NCI-H345 (cell line): ENCODE measurements at places on chromosomes 16 and 17.

DNA sequence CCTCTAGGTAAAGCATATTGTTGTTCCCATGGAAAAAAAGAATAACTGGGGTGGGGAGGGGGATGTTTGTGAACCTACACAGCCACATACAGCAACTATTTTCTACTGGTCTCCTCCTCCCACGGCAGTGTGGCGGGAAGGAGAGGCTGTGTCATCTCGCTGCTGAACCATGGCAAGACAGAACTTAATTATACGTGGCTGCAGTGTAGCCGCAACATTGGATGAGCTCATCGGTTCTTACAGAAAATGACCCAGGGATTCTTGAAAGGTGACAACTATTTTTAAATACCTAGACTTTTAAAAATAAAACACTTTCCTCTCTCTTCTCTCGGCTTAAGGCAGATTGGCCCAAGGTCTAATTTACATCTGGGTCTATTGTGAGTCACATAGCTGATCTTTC is 19.8 kb upstream of the TEKT3 start:
- no peak for DNase-seq

DNA sequence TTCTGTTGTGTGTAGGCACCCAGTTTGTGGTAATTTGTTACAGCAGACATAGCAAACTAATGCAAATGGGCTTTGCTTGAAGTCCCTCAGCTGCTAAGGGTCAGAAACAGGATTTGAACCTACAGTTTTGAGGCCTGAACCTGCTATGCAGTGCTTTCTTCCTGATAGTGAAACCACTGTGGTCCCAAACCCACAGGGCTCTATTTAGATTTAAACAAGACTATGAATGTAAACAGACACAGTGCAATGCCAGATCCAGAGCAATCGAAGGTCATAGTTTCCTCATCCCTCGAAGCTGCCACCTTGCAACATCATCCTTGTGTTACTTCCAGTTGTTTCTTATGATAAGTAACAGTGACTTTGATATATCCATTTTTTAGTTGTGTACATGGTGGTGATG is 630.2 kb downstream of the WWOX start:
- no peak for DNase-seq

- no peak for DNase-seq
Measured at GRCh38 chr17:36598951-36599401, 2.4 kb upstream of the MRM1 start.

- peak; percentile 15 for DNase-seq
Measured at GRCh38 chr17:19264681-19265080, 27.5 kb downstream of the EPN2 start.

GRCh38 chr17:61376931-61377838 is 22.5 kb upstream of the TBX2 start:
- DNase-seq, result no peak

GRCh38 chr16:2424061-2425007 is 4.9 kb upstream of the CCNF start:
- no peak for DNase-seq

DNA sequence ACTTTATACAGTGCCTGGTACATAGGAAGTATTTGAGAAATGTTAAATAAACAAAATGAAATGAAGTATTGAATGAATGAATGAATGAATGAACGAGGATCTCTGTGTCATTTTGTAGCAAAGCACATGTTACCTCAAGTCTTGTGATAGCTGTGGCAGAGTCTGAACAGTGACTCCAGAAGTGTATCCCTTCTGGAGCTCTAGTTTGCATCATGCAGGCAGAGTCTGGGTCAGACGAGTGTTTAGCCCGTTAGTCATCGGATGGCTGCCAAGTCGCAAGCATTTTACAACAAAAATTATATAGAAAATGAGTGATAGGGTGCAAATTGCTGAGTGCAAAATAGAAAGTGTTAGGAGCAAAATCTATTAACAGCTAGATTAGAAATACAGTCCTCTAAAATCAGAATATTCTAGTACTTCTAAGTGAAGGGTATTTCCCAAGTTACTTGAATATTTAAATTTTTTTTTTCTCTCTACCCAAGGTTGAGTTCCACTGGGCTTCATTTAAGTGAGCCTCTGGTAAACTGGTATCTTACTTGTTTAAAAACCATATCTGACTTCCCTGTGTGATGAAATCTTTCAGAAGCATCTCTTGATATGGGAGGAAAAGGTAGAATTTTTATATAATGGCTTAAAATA is 113.3 kb downstream of the FTO start:
- no peak for DNase-seq

DNA sequence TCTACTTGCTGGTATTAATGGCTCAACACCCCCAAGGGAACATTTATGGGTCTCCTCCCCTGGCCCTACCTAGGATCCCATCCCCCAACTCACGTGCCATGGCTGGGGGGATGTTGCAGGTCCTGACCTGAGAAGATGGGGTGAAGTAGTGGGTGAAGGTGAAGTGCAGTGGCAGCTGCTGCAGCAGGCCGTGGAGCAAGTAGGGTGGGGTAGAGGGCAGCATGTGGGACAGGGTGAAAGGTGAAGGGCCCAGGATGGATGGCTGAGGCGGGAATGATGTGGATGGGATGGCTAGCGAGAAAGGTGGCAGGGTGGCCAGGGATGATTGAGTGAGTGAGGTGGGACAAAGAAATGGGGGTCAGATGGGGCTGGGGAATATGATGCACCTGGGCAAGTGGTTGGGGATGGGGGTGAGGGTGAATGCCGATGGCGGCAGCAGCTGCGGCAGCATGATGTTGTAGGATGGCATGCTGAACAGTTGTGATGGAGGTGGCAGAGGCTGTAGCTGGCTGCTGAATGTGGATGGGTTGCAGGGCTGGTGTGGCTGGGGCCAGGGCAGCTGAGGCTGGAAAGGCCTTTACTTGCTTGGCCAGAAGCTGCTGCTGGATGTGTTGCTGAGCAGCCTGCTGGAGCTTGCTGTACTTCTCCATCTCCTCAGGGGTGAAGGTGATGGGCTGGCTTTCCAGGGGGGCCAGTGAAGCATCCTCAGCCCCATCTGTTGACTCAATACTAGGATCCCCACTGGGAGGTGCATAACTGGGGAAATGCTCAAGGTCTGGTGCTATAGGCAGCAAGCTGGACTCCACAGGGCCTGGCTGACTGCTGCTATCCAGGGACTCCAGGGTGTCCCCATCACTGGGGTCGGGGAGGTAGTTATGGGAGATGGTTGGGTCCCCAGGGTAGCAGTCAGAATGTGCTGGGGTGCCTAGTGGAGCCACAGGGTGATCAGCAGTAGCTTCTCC is 8.3 kb upstream of the ITGA2B start:
- DNase-seq, result no peak

DNA sequence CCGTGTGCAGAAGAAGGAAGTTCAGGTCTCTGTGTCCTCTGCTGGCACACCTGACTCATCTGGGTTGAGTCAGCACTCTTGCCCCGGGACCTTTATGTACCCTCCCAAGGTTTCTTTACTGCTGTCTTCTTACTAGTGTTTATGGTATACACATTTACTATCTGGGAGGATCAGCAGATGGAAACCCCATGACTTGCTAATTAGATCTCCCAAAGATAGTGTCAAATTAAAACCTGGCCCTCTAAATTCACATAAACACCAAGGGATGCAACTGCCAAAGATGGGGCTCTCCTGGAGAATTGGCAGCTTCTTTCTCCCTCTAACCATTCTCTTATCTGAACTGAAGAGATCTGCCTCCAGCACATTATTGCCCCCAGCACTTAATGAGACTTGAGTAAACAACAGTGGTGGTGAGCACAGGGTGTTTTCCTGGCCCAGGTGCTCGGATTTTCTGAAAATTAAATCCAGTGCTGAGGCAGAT is 718.1 kb upstream of the SOX9 start:
- peak; percentile 51 for DNase-seq

DNA sequence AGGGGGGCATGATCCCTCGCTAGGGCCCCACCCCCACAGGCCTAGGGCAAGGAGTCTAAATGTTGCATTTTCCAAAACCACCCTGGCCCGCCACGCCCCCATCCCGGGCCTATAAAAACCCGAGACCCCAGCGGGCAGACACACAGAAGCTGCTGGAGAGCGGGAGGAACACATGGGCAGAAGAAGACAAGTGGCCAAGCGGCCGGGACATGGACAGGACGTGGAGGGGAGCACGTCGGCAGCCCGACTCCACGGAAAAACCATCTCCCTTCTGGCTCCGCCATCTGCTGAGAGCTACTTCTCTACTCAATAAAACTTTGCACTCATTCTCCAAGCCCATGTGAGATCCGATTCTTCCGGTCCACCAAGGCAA is 34.1 kb upstream of the ENPP7 start:
- DNase-seq, result no peak

DNA sequence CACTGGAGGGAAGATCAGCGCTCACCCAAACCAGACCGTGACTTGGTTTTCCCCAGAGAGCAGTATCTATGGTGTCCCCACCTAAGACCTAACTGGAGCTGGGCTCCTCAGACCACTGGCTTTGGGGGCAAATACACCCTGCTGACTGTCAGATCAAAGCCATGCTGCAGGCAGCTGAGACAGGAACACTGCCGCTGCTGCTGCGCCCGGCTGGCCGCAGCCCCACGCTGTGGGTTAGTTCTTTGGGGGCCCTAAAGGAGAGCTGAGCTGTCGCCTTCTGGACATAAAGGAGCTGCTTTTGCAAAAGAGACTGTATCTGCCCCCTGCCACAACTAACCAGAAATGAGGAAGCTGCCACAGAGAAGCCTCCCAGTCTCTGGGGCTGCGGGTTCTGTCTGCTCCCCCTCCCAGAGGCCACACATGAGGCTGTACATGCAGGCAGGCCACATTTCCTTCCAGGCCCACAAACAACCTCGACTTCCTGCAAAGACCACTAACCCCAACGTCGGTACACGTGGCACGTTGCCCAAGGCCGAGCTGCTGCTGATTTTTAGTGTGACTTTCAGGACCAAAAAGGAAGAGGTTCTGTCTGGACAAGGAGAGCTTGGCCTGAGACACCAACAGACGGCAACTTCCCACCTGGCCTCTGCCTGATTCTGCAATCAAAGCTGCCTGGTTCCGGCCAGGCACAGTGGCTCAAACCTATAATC is 18.2 kb upstream of the ABR start:
- no peak for DNase-seq

DNA sequence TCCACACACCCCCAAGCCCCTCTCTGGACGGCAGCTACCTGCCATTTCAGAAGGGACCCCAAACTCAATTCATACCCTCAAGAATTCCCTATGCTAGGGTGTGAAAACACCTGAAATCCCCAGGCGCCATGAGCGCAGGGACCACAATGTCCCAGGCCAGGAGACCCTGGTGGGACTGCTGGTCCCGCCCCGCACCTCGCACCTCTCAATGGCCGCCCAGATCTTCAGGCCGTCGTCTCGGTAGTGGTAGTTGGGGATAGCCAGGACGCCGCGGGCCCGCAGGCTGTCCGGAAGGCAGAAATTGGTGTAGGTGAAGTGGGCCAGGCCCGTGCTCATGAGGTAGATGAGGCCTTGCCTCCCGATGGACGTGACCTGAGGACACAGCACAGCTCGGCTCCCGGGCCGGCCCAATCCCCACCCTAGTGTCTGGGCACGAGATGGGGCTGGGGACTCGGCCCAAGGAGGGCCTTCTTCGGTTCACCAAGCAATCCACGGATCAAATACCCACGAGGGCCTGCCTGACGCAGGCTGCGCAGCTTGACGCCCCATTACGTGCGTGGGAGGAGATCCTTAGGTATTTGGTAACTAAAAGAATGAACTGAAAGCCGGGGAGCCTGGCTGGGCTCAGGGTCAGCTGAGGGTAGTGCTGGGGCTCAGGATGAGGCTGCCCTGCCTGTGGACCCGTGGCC is 9.2 kb downstream of the ALOXE3 start:
- no peak for DNase-seq

DNA sequence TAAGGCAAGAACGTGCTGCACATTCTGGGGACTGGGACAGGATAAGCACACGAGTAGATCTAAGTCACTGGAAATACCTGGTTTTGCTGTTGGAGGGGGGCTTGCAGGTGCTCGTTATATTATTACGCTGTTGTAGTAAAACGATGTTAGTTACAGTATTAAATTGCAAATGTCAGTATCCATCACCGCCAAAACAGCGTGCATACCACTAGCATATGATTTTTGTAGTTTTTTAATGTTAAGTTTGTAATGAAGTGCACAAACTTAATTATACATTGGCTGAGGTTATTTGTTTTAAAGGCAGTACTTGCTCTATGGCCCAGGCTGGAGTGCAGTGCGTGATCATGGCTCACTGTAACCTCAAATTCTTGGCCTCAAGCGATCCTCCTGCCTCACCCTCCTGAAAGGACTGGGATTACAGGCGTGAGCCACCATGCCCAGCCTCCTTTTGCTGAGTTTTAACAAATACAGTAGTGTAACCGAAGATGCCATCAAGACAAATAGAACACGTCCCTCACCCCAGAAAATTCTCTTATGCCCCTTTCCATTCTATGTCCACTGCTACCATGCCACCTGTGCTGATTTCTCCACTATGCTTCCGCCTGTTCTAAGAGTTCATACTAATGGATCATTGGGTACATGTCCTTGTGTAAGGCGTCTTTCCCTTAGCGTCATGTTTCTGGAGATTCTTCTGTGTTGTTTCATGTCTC is 20.7 kb upstream of the CSNK1D start:
- no peak for DNase-seq

DNA sequence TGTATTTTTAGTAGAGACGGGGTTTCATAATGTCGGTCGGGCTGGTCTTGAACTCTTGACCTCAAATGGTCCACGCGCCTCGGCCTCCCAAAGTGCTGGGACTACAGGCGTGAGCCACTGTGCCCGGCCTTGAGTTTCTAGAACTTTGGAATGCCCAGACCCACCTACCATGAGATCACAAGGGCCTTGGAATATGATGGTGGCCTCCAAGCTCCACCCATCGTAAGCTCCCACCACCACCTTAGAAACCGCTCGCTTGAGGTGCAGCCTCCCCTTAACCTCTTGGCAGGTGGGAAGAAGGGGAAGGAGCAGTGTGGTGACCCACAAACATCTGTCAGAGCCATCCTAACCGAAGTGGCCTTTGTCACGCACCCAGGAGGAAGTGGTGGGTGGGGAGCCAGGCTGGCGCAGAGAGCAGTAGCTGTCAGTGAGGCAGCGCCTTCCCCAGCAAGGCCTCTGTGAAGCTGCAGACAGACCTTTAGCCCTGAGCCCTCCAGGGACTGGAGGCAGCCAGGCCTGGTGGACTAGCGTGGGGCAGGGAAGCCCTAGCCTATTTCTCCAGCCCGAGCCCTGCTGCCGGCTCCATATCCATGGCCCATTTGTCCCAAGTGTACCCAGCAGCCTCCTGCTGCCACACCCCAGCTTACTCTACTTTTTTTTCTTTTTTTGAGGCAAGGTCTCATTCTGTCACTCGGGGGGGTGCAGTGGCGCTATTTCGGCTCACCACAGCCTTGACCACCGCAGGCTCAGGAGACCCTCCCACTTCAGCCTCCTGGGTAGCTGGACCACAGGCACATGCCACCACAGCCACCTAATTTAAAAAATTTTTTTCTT is 13.1 kb upstream of the SEPHS2 start:
- no peak for DNase-seq

- DNase-seq, result no peak
Measured at GRCh38 chr17:34308371-34308770, 10.9 kb upstream of the CCL8 start.

- DNase-seq, result no peak
Measured at GRCh38 chr17:43040655-43041054, 15.6 kb downstream of the RND2 start.

GRCh38 chr16:65153365-65154105 is 31.7 kb upstream of the CDH11 start:
- no peak for DNase-seq
